ENCODE measurements at places on chromosomes 7 and 10. TPM values are rescaled to one million over a fixed set of nuclear protein-coding genes. Genes with fewer than 3 reads are reported as not detected.

- DNase-seq: no peak
These were observed 59.6 kb downstream of the ATOH7 start for GRCh38 chr10:68172324-68172723.

Gene MYH16
- total RNA-seq: not detected

DNA sequence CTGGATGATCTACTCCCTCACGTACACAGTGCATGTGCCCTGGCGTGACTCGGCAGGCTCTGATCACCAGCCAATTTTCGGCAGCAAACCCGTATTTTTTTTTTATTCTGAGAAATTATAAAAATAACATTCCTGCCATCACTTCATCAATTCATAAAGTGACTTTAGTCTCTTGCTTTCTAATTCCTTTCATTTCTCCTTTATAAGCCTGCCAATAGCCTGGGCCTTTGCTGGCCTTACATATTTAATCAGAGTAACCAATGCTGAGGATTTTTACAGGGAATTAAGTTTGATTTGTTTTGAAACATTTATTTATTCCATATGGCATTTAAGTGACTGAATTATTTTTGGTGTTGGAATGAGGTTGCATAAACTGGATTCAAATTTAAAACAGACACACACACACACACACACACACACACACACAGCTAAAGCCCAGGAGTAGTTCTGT is 140.8 kb downstream of the ETV1 start:
- peak; percentile 22 for DNase-seq

Gene HTRA1
- total RNA-seq: 219 TPM

Gene FAM221A
- total RNA-seq: 1.9 TPM

GRCh38 chr7:1227071-1227804 is 5.4 kb upstream of the UNCX start:
- no peak for DNase-seq

GRCh38 chr10:6053303-6053702 is 8.9 kb downstream of the IL2RA start:
- no peak for DNase-seq

DNA sequence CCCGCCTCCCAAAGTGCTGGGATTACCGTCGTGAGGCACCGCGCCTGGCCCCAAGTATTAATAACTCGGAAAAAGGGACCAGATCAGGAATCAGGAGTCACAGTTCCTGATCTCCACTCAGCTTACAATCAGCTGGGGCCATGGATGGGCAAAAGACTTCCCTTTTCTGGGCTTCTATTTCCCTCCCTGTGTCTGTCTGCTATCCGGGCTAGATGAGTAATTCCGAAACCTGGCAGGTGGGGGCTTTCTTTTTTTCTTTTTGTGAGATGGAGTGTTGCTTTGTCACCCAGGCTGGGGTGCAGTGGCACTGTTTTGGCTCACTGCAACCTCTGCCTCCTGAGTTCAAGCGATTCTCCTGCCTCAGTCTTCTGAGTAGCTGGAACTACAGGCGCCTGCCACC is 11.6 kb downstream of the RPS24 start:
- peak; percentile 43 for DNase-seq

DNA sequence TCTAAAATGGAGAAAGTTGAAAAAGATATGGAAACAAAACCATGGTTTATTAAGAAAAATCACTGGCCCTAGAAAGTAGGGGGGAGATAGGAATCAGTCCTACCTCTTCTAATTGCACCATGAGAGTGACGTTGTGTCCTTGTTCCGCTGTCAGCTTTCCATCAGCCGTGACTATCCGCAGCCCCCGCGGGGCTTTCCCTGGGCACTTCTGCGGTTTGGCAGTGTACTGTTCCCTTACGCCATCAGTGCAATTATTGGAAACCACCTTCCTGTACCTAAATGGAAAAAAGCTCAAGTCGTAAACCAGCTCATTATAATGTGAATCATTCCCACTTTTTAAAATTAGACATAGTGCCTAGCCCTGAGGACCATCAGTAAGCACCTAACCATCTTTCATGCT is 512.2 kb downstream of the SORCS1 start:
- no peak for DNase-seq

GRCh38 chr10:24759672-24760071 is 36.0 kb upstream of the ARHGAP21 start:
- DNase-seq: no peak

DNA sequence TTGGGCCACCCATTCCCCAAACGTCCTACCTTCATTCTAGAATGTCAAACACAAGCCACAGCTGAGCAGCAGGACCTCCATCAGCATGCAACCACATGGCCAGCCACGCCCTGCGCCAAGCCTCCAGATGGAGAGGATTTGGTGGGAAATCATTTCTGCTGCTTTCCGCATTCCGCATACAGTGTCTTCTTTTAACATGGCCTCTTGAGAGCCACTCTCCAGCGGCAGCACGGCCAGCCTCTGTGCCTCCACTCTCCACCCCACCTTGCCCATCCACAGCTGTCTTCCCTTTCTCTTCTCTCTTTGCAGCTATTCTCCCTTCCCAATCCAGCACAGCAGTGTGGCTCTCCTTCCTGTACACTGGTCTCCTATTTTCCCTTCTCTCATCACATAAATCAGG is 389.1 kb downstream of the PAXIP1 start:
- no peak for DNase-seq

DNA sequence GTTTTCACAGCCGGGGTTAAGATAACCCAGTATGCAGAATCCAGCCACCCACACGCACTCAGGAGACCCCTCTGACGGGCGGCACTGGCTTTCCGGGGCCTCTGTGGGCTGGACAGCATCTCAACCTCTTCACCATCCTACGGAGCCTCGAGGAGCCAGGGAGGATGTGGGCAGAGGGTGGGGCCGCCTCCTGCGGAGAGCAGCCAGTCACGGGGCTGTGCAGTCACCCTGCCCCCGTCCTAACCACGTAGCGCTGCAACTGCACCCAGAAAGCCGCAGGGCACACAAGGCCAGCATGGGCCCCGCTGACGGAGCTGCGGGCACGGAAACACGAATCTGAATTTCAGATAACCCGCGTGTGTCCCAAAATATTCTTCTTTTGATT is 270.3 kb downstream of the ELFN1 start:
- DNase-seq: peak; percentile 47

DNA sequence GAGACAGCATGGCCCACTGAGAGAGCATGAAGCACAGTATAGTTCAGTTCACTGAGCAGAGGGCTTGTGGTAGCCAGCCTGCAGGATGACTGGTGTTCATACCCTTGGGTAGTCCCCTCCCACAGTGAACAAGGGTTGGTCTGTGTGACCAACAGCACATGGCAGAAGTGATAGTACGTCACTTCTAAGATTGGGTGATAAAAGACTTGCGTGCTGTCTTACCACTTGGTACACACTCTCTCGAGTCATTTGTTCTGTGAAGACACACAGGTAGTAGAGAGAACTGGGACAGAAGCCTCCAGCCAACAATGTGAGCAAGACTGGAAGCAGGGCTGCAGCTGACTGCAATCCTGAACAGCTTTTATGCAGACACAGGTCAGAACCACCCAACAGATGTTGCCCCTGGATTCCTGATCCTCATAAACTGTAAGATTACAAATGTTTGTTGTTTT is 14.6 kb downstream of the EPC1 start:
- DNase-seq: no peak

Gene ARHGAP22
- total RNA-seq: 1.2 TPM

DNA sequence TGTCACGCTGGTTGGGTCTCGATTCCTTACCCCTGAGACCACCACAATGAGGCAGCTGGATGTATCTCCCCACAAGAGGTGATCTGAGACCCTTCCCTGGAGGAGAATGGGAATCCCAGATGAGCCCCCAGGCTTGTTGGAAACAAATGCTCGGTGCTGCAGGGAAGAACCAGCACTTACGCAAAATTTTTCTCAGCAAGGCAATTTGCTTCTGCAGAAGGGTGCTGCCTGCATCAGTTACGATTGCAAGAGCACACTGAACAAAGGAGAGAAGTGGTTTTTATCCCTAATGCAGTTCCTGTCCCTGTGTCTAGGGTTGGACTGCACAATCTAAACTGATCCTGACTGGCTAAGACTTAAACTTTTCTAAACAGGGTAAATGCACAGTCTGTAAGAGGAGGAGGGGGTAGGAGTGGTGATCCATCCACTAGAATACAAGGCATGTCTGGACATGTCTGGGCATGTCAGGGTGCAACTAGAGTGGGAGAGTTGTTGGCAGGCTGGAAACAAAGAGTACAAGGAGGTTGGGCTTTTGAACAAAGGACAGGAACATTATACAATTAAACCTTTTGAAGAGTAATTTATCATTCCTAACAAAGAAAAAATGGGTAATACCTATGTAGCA is 114.9 kb upstream of the FAM3C start:
- no peak for DNase-seq

DNA sequence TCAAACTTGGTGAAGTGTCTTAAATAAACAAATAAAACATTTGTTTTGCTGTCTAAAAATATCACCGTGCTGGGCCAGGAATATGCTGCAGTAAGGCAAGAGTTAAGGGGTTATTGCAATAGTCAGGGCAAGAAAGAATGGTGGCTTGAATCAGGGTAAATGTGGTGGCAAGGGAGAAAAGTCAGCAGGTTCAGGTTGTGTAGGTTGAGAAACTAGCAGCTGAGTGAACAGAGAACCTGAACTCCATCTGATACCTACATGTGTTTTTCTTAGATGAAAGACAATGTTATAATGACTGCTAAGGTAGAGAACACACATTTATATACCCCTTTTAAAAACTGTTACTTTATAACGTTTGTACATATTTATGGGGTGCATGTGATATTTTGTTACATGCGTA is 28.7 kb downstream of the OTUD1 start:
- no peak for DNase-seq

Gene TMEM213
- not detected for total RNA-seq

GRCh38 chr10:94274142-94274787 is 88.5 kb downstream of the NOC3L start:
- DNase-seq: peak; percentile 88

GRCh38 chr10:103784723-103785418 is 70.5 kb downstream of the SH3PXD2A start:
- no peak for DNase-seq

Gene STEAP1
- total RNA-seq: 5.5 TPM

- DNase-seq: no peak
These were observed 1009.0 kb downstream of the LRMDA start for GRCh38 chr10:76440426-76440825.

Gene TMEM139
- 0.40 TPM for total RNA-seq

- DNase-seq: no peak
These were observed 375.2 kb downstream of the ARL4A start for GRCh38 chr7:13062631-13063030.

GRCh38 chr7:77409005-77409738 is 7.0 kb downstream of the GSAP start:
- no peak for DNase-seq

DNA sequence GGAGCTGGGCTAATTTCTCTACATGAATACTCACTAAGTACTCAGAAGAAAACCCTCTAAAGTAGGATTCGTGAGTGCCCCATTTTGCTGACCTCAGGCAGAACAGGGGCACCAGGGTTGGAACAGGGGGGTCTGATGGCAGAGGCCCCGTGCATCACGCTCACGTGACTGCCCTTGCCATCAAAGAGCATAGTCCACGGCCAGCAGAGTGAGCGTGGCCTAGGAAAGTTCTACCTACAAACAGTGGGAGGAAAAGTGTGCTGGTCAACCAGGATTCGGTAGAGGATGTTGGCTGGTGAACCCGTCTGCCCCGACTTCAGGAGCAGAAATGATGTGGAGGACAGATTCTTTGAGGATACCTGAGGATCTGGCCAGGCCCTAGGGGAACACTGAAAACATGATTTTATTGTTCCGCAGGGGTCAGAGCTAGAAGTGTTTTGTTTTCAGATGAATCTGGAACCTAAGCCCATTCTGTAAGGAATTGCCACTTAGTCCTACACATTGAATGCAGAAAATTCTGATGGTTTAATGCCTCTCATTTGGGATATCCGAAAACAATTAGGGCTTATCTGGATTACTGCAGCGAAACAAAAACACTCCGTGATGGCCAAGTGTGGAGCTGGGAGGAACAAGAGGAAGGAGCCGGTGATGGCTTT is 138.8 kb upstream of the SHH start:
- no peak for DNase-seq

Gene TSPAN15
- 54.0 TPM for total RNA-seq

Gene UNC5B
- 6.4 TPM for total RNA-seq

DNA sequence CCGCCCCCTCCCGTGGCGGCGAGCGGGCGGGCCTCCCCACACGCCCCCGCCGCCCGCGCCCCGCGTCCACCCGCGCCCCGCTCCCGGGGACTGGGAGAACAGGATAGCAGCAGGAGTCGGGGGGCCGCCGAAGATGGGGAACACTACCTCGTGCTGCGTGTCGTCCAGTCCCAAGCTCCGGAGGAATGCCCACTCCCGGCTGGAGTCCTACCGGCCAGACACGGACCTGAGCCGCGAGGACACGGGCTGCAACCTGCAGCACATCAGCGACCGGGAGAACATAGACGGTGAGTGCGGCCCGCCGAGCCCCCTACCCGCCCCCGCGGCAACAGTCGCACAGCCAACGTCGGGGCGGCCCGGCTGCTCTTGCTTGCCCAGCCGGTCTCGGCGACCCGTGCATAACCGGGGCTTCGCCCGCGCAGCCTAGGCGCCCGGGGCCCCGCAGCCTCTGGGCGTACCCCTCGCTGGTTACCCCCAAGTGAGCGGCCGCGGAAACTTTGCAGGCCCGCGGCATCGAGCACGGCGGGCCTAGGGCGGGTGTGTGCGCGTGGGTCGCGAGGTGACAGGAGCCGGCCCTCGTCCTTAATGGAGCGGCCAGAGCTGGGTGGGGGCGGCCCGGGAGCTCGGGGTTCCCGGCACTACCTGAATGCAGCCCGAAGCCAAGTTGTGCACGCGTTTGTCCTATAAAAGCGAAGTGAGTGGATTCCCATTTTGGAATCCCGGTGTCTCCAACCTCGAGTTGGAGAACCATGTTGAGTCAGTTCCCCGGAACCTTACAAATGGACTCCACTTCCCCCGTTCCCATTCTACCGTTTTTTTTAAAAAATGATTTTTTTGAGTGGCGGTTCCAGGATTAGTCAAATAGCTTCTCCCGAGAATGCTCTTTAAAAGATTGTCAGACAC is 863 bp downstream of the CCNY start:
- peak; percentile 57 for DNase-seq

DNA sequence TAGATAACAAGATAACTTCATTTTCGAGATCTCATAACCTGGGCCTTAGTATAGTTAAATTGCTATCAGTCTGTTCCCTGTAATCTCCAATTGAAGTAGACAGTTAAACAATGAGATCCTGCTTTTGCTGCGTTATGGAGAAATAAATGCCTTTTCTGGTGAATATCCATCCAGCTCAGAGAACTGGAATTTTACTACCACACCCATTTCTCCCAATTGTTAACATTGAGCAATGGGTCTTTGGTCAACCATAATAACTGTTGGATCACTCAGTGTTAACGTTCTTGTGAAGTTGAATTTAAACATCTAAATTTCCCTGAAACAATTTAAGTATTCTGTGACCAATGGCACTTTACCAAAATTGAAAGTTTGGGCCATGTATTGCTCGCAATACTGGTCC is 3.0 kb downstream of the CALU start:
- DNase-seq: no peak

Gene ZNF32
- total RNA-seq: 63.5 TPM

Gene C10orf95
- total RNA-seq: not detected

GRCh38 chr7:38027884-38028455 is 107.5 kb downstream of the EPDR1 start:
- DNase-seq: no peak
